ENCODE measurements at places on chromosomes 1 and 21. TPM values are rescaled to one million over a fixed set of nuclear protein-coding genes. Genes with fewer than 3 reads are reported as not detected.

GRCh38 chr1:240329443-240329842 is 237.8 kb downstream of the FMN2 start:
- DNase-seq = no peak

DNA sequence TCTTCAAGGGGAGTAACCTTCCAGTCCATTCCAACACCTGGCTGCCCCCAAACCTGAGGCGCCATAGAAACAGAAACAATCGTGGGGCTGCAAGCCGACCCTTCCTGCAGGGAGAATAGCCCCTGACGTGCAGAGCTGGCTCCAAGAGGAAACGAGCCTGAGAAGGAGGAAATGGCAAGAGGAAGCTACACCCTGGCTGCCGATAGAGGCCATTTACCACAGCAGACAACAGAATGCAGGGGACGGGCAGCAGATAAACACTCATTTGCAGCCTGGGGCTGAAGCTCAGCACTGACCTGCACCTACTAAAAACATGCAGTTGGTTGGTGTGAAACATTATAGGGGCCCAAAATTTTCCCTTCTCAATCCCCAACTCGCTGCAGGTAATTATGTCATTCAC is 8.7 kb upstream of the TDRD10 start:
- DNase-seq = peak; percentile 79

GRCh38 chr1:201504799-201505502 is 2.0 kb downstream of the CSRP1 start:
- no peak for DNase-seq

GRCh38 chr1:209023790-209024189 is 559.7 kb upstream of the CAMK1G start:
- no peak for DNase-seq

- DNase-seq = no peak
Measured at GRCh38 chr1:203621559-203622262, 4.9 kb upstream of the ATP2B4 start.

DNA sequence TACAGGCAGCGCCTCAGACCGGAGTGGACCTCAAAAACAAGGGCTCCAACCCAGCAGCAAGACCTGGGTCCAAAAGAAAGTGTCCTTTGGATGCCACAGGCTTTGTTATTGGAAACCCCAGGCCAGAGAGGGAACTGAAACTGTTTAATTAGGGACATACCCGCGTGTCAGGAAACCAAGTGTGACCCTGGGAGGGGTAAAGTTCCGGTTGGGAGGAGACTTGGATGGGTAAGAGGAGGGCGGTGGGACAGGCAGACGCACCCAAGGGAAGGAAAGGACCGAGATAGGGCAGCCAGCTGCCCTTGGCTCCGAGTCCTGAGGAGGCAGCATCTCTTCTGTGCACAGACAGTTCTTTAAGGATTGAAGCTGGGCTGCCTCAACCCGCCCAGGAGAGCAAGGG is 71.4 kb downstream of the CDC7 start:
- DNase-seq = no peak

GRCh38 chr1:8161546-8162105 is 135.5 kb upstream of the ERRFI1 start:
- DNase-seq = no peak

GRCh38 chr1:183239793-183240525 is 53.9 kb downstream of the LAMC2 start:
- peak; percentile 60 for DNase-seq

GRCh38 chr1:228963795-228964177 is 228.5 kb downstream of the RHOU start:
- no peak for DNase-seq

DNA sequence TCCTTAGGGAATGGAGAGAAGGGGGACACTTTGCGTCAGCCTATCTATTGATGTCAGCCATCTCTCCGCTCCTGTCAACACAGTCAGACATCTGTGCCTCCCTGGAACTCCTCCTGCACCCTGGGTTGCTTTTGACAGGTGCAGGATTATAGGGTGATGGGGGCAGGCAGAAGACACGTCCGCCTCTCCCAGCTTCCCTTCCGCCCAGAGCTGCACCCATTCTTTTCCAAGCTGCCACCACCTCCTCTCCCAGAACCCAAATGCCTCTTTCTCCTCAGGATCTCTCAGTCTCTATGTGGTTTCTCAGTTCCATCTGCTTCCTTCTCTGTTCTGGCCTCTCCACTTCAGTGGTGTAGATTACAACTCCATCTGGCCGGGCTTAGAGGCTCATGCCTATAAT is 17.1 kb upstream of the KIF1B start:
- no peak for DNase-seq

GRCh38 chr1:216095400-216095799 is 327.8 kb downstream of the USH2A start:
- no peak for DNase-seq

DNA sequence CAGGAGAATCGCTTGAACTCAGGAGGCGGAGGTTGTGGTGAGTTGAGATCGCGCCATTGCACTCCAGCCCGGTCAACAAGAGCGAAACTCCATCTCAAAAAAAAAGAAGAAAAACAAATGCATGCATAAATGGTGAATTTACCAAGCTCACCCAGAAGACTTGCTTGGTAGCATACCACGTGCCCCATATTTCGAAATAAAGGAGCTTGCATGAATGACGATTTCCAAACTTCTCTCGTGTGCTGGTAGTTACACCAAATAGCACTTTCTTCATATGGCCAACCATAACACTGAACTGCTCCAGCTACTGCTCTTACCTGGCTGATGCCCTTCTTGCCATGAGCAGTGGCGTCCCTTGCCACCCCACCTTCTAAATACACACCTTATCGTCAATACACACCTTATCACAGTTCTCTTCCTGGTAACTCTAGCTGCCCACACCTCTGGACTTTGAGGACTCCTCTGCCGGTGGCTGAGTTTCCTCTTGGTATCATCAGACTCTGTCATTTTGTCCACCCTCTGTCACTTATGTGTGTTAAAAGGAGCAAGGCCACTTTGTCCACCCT is 2.8 kb downstream of the DOP1B start:
- no peak for DNase-seq

- peak; percentile 69 for DNase-seq
Measured at GRCh38 chr1:43979528-43980254, 681 bp downstream of the B4GALT2 start.

GRCh38 chr1:115572710-115573109 is 69.1 kb upstream of the VANGL1 start:
- no peak for DNase-seq

- no peak for DNase-seq
Measured at GRCh38 chr1:154626456-154627256, 18.7 kb upstream of the ADAR start.

MROH9 gene
- not detected for total RNA-seq

SPRR2A gene
- not detected for total RNA-seq

HMCN1 gene
- total RNA-seq = 3.3 TPM

AHDC1 gene
- 42.7 TPM for total RNA-seq

PROK1 gene
- 0.23 TPM for total RNA-seq

LRRC53 gene
- not detected for total RNA-seq

NOC2L gene
- total RNA-seq = 44.0 TPM

GRIK1 gene
- not detected for total RNA-seq

MOV10 gene
- total RNA-seq = 9.6 TPM

Measured in heart left ventricle (tissue), 16 donors.